Femur (tissue), 1 donor: ENCODE measurements at places on chromosomes 7 and 10.

DNA sequence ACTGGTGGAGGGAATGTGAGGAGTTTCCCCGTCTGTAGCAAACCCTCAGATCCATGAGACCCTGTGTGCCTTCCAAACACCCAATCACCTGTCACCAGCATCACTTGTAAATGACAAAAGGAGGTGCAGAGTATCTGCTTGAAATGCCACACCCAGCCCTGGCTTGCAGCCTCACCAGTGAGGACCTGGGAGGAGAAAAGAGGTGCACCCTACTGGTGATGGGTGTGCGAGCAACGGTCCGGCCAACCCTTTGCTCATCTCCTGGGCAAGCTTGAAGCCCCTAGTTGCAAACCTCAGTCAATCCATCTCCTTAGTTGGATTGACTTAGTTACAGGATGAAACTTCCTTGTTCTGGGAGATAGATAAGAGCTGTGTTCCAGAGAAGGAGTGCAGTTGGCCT is 62.4 kb upstream of the WAPL start:
- DNase-seq: no peak

DNA sequence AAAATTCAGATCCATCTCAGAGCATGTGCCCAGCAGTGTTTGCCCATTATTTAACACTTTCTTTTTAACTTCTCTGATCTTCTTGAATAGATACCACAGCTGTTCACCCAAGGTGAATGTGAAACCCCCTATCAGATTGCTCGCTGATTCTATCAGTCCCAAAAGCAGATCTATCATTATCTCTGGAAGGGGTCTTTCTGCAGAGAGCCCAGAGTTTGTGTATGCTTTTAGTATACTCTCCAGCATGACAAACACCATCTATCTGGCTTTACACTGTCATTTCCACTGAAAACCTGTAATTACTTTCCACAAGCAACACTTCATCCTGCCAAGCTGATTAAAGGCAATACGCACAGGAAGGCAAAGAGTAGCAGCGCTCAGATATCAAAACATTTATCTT is 168.2 kb downstream of the CACNA2D1 start:
- DNase-seq: no peak

GRCh38 chr10:112389271-112389822 is 15.4 kb downstream of the ACSL5 start:
- DNase-seq: peak; percentile 33

- no peak for DNase-seq
Measured at GRCh38 chr7:44325811-44326241, 432 bp upstream of the CAMK2B start.

DNA sequence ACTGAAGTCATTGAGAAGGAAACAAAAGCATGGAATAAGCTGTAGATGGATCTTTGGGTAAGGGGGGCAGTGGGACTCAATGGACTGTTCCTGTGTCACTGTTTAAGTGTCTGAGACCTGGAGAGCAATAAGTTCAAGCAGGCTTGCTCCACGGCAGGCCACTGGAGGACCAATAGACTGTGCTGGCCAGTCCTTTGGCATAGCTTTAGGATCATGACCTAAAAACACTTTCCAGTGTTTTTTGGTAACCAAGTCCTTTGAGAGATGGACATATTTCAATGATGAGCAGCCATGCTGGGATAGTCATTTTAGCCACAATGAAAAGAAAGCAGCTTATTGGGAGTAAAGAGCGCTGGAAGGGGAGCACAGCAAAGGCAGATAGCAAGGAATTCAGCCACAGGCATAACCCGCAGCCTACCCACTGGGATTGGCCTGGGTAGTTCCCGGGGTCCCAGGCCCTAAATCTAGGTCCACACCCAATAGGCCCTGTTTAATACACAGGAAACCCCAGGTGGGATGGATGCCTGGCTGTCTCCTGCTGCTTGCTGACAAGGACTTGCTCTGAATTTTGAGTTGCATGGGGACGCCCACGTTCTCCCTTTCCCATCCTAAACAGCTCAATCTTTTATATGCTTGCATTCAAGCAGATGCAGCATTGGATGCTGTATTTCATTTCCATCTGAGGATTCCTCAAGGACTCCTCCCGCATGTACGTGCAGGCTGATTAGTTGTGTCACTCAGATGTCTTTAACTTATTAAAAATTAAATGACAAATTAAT is 727.2 kb downstream of the KCNMA1 start:
- DNase-seq: no peak

- DNase-seq: no peak
Measured at GRCh38 chr10:16646181-16647059, 124.7 kb upstream of the C1QL3 start.

- no peak for DNase-seq
Measured at GRCh38 chr10:106565546-106565945, 599.0 kb downstream of the SORCS1 start.

DNA sequence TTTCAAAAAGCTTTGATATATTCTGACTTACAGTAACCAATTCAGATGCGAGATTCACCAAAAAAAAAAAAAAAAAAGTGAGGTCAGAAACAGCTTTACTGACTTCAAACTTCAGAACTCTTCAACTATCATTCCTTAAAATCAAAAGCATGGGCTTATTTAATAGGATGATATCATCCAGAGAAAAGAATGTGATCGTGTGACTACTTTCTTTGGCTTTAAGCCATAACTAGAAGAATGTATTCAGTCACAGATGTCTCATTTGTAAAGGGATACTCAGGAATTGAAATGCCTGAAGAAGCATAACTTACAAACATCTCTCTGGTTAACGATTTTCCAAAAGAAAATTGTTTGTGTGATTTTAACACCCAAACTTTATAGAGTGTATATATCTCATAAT is 11.5 kb downstream of the TPK1 start:
- DNase-seq: no peak

GRCh38 chr10:28281726-28282315 is 21.0 kb downstream of the MPP7 start:
- no peak for DNase-seq

- DNase-seq: no peak
Measured at GRCh38 chr7:48085433-48085791, 3.7 kb upstream of the UPP1 start.

- no peak for DNase-seq
Measured at GRCh38 chr10:89465196-89465595, 50.8 kb downstream of the IFIT5 start.

DNA sequence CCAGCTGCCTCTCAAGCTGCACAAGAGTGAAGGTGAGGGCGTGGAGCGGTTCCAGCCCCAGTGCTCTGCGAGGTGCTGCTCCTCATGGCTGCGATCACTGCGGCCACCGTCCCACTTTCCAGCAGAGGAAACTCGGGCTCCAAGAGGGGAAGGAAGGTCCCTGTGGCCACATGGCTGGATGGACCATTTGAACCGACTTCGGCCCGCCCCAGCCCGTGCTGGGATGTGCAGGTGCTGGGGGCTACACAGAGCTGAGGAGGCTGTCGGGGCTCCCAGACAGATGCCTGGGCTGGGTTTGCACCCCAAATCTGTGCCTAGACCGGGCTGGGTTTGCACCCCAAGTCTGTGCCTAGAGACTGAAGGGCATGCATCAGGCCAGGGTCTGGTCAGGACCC is 186.6 kb downstream of the DNAJB6 start:
- DNase-seq: no peak

DNA sequence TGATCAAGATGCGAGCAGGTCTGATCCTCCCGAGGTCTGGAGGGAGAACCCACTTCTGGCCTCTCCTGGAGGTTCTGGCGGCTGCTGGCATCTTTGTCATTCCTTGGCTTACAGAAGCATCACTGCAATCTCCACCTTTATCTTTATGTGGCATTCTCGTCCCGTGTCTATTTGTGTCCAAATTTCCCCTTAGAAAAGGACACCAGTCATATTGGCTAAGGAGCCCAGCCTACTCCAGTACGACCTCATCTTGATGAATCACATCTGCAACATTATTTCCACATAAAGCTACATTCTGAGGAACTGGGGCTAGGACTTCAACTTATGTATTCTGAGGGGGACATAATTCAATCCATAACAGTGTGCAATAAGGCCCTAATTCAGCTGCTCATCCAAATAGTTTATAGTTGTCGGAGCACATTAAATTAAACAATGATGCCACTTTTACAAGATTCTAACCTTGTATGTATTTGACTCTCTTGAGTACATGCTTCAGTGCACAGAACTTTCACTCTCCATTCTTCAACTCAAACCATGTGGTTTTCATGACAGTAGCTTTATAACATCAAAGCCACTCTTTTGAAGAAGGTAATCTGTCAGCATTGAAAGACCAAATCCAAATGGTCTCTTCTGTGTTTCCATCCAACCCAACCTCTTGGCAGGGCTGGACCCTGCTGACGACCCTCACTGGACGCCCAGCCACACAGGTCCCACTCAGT is 86.2 kb upstream of the DDC start:
- peak; percentile 3 for DNase-seq

DNA sequence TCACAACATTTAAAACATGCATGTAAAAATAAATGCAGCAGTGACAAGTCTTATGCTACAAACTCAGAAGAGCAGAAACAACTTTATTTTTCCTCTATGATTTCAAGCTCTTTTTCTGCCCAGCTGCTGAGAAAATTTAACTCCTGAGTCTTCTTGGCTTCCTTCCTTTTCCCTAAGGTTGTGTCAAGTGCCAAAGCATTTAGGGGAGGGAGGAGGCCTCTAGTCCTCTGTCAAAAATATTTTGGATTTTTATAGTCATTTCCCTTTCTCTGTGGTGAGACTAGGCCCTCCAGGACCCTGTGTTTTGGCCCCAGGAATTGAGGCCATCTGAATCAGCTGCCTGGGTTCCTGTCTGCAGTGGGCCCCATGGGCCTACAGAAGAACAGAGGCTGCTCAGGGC is 11.0 kb upstream of the PILRB start:
- DNase-seq: no peak
